ENCODE measurements at places on chromosomes 2 and 18.

GRCh38 chr2:211259831-211260476, 703.6 kb downstream of the CPS1 start:
- DNase-seq: no peak

GRCh38 chr2:123916531-123916930, 108.6 kb upstream of the CNTNAP5 start:
- DNase-seq: no peak

DNA sequence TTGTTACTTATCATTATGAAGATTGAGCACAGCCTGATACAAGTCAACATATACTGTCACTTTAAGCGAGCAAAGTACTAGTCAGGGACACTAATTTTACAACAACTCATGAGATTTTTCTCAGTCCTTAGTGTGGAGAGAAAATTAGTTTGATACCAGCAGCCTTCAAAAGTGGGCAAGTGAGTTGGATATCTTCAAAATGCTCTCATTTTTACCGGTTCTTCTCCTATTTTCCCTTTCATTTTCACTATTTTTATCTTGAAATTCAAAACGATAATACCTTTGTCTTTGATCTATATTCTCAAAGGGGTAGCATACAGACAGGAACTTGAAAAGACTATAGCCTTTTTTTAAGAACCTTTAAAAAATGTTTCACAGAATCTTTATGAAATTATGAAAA, 52.0 kb upstream of the UBXN4 start:
- no peak for DNase-seq

DNA sequence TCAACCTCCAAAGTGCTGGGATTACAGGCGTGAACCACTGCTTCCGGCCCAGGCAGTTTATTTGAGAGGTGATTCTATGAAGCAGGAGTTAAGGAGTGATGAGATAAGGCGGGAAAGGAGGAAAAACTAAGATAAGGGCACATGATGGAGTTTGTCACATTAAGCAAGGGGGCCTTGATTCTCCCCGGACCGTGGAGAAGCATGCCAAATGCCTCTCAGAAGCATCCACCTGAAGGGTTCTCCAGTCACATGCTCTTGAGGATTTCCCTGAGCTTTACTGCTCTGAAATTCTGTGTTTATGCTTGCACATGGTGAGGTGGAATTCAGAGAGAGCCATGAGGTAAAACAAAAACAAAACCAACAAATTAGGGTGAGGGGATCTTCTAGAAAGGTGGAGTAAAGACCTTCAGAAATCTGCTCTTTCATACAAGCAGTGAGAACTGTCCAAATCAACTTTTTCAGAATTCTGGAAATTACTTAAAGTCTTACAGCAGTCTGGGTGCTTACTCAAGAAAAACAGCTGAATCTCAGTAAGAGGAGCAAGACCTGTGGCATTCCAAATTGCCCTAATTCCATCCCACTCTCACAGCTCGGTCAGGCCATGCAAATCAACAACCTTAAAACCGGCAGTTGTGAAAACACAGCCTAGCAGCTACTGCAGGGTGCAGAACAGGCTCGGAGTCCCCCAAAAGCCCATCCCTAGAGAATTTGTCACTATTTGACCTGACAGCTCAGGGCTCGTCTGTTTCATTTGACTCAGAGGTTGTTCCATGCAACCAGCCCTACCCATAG, 69.1 kb upstream of the CTLA4 start:
- no peak for DNase-seq

DNA sequence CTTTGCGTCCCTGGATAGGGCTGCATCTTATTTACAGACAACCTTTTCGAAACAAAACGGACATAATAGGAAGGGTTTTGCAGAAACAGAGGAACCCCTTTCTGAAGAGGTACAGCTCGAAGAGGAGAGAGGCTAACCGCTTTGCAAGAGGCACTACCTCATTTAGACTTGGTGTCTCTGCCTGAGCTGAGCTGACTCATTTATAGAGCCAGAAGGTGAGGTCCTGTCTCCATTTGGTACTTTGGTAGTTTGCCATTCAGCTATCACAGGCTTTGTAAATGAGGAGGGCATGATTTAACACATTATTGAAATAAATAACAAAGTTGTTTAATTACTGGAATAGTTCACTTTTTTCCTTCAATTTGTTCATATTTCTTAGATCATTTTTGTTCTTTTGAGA, 2.2 kb upstream of the NXPH2 start:
- no peak for DNase-seq

GRCh38 chr2:47299555-47299954, 103.4 kb upstream of the MSH2 start:
- DNase-seq: peak; percentile 33

- no peak for DNase-seq
Measured at GRCh38 chr2:43605851-43606250, 10.0 kb upstream of the THADA start.

DNA sequence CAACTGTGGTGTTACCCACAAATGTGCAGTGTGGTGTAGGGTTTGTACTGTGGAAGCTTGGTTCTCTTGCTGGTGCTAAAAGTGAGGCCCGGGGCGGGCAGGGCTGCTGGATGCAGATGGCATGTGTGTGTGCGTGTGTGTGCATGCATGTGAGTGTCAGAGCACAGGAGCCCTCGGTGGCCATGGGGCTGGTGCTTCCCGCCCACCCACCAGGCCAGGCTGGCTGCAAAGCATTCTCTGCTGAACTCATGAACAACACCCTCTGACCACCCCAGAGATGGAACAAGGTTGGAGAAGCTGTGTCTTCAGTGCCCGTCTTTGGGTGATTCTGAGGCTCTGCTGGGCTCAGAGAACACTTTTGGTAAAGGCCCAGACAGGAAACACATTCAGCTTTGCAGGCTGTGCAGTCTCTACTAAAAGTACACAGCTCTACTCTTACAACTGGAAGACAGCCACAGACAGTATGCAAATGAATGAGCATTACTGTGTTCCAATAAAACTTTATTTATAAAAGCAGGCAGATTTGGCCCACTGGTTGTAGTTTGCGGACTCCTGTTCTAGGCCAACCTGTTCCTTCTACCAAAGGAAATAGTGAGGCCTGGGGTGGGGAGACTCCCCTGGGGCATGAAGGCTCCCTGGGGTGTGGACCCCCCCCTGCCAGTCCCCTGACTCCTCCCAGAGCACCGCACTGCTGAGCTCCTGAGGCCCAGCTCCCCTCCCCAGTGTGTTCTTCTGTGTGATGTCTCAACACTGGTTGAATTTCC, 225.3 kb upstream of the HDAC4 start:
- DNase-seq: no peak

- DNase-seq: peak; percentile 70
Measured at GRCh38 chr2:189142893-189143759, 36.4 kb downstream of the COL5A2 start.

GRCh38 chr2:42249284-42249683, 80.1 kb downstream of the EML4 start:
- DNase-seq: no peak

DNA sequence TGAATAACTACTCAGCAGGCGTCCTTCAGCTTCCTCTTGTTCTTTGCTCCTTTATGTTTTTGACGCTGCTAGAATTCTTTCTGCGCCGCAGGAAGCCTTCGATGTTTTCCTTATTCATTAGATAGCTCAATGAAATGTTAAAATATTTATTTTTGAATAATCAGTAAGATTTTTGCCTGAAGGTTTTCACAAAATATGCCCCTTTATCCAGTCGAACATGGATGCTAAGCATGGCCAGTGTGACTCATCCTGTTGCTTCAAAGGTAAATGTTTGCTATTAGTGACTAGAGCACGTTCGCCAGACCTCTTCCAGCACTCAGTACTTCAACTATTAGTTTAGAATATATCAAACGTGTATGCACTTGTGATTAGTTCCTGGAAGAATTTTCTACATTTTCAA, 7.6 kb upstream of the MEIS1 start:
- no peak for DNase-seq

GRCh38 chr2:236558993-236559978, 10.3 kb upstream of the ACKR3 start:
- no peak for DNase-seq

DNA sequence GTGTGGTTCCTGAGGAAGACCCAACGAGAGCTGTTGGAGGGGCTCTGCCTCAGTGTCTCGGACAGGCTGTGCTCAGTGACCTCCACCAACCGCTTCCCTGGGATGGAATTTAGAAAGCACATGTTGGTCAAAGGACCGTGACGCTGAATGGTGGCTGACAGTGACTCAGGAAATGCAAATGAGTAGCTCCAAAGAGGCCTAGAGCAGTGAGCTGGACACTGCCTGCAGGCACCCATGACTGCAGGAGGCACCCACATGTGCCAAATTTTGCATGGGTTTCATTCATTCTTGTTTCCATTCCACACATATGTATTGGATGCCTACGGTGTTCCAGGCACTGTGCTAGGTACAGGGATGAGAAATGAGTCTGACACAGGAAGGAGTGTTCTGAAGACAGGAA, 46.4 kb downstream of the ACKR3 start:
- DNase-seq: no peak
